Regular cardiac myocyte (primary cell): ENCODE measurements at places on chromosomes 7 and 10. TPM values are rescaled to one million over a fixed set of nuclear protein-coding genes. Genes with fewer than 3 reads are reported as not detected.

The FAM241B gene
- total RNA-seq, result 0.19 and 0.56 TPM in 2 replicates

The OPN4 gene
- not detected in 2 replicates for total RNA-seq

The SPDYE11 gene
- total RNA-seq, result not detected in 2 replicates

The SAP25 gene
- not detected in 2 replicates for total RNA-seq
